ENCODE measurements at places on chromosomes 12 and 14. TPM values are rescaled to one million over a fixed set of nuclear protein-coding genes. Genes with fewer than 3 reads are reported as not detected.

DNA sequence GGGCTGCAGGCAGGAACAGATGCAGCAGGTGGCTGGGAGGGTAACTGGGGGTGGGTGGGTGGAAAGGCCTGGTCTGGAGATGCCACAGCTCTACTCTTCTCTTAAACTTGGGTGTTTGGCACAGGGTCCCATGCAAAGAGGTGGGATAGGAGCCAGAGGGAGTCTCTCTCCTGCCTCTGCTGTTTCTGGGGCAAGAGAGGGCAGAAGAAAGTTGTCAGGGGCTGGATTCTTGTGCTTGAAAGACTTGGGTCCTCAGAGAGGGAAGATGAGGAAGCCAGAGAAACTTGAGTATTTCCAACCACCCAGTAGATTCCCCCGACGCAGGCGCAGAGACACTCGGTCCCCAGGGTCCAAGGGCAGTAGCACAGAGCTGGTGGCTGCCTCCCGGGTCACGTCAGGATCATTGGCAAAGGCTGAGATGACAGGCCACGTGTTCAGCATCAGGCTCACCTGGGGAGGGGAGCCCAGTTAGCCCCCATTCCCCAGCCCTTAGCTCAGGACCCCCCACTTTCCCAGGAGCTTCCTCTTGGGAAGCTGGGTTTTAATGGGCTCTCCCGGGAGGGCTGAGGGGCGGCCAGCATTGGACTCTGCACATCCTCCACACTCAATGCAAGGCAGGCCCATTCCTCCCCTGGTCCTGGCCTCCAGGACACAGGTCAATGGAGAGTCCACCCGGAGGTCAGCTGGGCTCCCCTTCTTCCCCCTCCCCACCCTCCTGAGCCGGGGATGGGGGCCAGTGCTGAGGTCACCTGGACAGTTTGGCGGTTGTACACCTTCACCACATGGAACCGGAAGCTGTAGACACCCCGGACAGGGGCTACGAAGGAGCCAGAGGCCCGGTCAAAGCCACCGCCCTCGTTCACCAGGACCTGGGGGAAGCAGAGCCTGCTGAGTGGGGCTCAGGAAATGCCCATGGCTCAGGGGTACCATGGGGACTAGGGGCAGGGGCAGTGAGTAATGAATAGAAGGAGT lies 1.6 kb downstream of the CBLN3 start:
- H3K27ac ChIP-seq = no peak overlapping the region
- peaks cover 47% of the 10 kb centered on the region for H3K4me1 ChIP-seq
- no peak for DNase-seq
- H3K27me3 ChIP-seq = no peaks in the 10 kb centered on the region

- peaks cover 39% of the 10 kb centered on the region for H3K4me1 ChIP-seq
- no peak for DNase-seq
- H3K27me3 ChIP-seq = no peaks in the 10 kb centered on the region
- no peak overlapping the region for H3K4me3 ChIP-seq
Observed at GRCh38 chr12:103802586-103802886, 38.5 kb downstream of the NT5DC3 start.

GRCh38 chr14:24364841-24365240 lies 3.1 kb upstream of the NFATC4 start:
- H3K4me1 ChIP-seq = peaks cover 23% of the 10 kb centered on the region
- H3K36me3 ChIP-seq = no peaks in the 10 kb centered on the region
- no peak overlapping the region for H3K4me3 ChIP-seq
- no peak for DNase-seq
- H3K27me3 ChIP-seq = no peaks in the 10 kb centered on the region
- H3K27ac ChIP-seq = peak overlapping the region; percentile 20

DNA sequence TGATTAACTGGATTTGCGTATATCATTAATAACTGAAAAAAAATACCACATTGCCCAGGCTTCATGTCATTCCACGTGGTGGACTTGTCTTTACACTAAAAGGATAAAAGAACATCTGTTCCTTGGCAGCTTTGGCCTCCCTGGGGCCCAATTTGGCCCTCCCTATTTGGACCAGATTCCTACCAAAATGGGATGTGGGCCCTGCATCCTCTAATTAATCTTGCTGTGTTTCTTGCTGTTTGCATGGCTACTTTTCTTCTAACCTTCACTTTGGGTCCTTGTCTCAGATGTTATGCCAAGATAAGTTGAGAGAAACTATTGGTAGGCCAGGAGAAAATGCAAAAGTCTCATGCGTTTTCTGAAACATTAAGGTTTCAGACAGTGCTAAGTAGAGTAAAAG lies 57.5 kb downstream of the PTHLH start:
- no peak overlapping the region for H3K4me3 ChIP-seq
- no peak overlapping the region for H3K27ac ChIP-seq
- no peaks in the 10 kb centered on the region for H3K27me3 ChIP-seq
- H3K36me3 ChIP-seq = no peaks in the 10 kb centered on the region
- no peak for DNase-seq
- H3K4me1 ChIP-seq = no peaks in the 10 kb centered on the region

DNA sequence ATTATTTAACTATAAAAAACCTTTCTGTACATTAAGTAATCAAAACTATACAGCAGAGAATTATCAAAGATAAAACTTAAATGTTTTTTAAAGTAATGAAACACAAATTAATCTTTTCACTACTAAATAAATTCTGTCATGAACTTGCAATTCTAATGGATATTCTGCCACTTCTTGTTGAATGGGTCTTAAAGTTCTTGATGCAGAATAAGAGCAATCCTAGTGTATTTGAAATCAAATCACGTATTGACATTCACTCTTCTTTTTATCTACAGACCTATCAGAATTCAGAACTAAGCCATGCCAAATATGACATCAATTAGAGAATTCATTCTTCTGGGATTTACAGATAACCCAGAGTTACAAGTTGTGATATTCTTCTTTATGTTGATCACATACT lies at the start of gene OR6C65:
Gene OR6C65 (plus strand): TSS at position 301 of the 400 bp plus-strand sequence. CDS start 0 bp downstream, at position 301.
- no peaks in the 10 kb centered on the region for H3K36me3 ChIP-seq
- H3K4me1 ChIP-seq = no peaks in the 10 kb centered on the region
- H3K4me3 ChIP-seq = no peak within 1 kb of the TSS
- DNase-seq = no peak
- no peak within 1 kb of the TSS for H3K27ac ChIP-seq

The AQP2 gene
- total RNA-seq = not detected

DNA sequence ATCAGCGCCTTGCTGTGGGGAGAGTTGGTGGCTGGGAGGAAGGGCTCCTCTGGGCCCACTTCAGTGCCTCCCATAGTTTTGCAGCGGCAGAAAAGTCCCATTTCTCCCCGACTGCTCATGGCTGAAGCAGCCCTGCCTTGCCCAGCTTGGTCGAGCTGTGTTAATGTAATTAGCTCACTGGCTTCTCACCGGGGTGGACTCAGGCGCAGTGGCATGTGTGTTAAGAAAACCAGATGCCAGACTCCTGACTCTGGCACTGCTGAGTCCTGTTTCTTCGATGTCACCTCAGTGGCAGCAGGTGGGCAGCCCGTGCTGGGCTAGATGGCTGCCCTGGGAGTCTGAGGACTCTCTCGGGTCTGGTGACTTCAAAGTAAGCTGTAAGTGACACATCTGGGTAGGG lies 47.4 kb downstream of the CHST11 start:
- no peaks in the 10 kb centered on the region for H3K27me3 ChIP-seq
- peaks cover 9% of the 10 kb centered on the region for H3K4me1 ChIP-seq
- H3K27ac ChIP-seq = no peak overlapping the region
- H3K4me3 ChIP-seq = no peak overlapping the region

The SPIC gene
- total RNA-seq = not detected

- no peak overlapping the region for H3K27ac ChIP-seq
- H3K4me3 ChIP-seq = no peak overlapping the region
- DNase-seq = no peak
Observed at GRCh38 chr12:30880061-30880460, 46.5 kb upstream of the TSPAN11 start.

GRCh38 chr12:130097798-130098255 lies 64.4 kb upstream of the FZD10 start:
- H3K4me1 ChIP-seq = no peaks in the 10 kb centered on the region
- H3K4me3 ChIP-seq = no peak overlapping the region
- no peaks in the 10 kb centered on the region for H3K27me3 ChIP-seq
- no peak overlapping the region for H3K27ac ChIP-seq
- H3K36me3 ChIP-seq = no peaks in the 10 kb centered on the region

- H3K36me3 ChIP-seq = no peaks in the 10 kb centered on the region
- H3K4me3 ChIP-seq = no peak overlapping the region
- no peaks in the 10 kb centered on the region for H3K4me1 ChIP-seq
- no peaks in the 10 kb centered on the region for H3K27me3 ChIP-seq
Observed at GRCh38 chr14:48005986-48006385, 330.6 kb upstream of the MDGA2 start.

- peaks cover 61% of the 10 kb centered on the region for H3K27me3 ChIP-seq
- peak overlapping the region; percentile 51 for H3K4me3 ChIP-seq
- no peaks in the 10 kb centered on the region for H3K36me3 ChIP-seq
- no peak for DNase-seq
- peak overlapping the region; percentile 71 for H3K27ac ChIP-seq
- peaks cover 4% of the 10 kb centered on the region for H3K4me1 ChIP-seq
Observed at GRCh38 chr14:101559624-101560533, 1.4 kb upstream of the DIO3 start.

DNA sequence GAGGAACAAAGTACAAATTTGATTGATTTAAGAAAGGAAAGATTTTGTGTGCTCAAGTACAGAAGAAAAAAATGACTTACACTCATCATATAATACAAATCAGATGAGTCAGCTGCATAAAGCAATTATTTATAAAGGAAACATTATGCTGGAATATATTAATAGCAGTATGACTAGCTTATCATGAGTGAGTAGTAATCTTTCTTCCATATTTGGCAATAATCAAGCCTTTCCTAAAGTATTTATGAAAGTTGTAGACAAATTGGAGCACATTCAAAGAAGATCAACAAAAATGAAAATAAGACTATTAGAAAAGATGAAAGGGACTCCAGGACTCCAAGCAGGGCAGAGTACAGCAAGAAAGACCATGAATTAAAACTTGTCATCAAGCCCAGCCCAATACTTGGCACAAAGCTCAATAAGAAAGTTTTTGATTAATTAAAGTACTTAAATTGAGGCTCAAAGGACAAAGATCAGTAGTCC lies 32.8 kb downstream of the CCER1 start:
- no peaks in the 10 kb centered on the region for H3K36me3 ChIP-seq
- no peaks in the 10 kb centered on the region for H3K27me3 ChIP-seq
- peaks cover 4% of the 10 kb centered on the region for H3K4me1 ChIP-seq

GRCh38 chr14:50667684-50667995 lies 466 bp downstream of the SAV1 start:
- peaks cover 13% of the 10 kb centered on the region for H3K36me3 ChIP-seq
- DNase-seq = no peak
- peak overlapping the region; percentile 87 for H3K4me3 ChIP-seq

DNA sequence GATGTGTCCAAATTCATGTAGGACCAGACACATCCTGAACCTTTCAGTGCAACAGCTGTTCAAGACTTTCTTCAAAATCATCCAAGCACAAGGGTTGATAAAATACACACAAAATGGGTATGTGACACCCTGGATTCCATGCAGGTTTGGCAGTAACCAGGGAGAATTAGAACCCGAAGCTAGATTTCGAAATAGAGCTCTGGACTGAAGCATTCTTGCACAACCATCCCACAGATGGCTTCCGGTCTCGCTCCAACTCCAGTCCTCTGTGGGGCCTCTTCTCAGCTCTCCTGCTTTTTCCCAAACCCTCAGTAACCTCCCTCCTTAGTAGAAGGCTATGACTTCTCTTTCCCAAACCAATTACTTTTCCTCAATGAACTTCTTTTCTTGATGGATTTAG lies 171.3 kb downstream of the TTC7B start:
- DNase-seq = no peak
- H3K4me3 ChIP-seq = no peak overlapping the region
- H3K4me1 ChIP-seq = peaks cover 31% of the 10 kb centered on the region
- no peaks in the 10 kb centered on the region for H3K27me3 ChIP-seq

The SERPINA9 gene
- total RNA-seq = not detected

GRCh38 chr14:36570065-36570464 lies 12.3 kb downstream of the NKX2-8 start:
- no peak for DNase-seq
- H3K27ac ChIP-seq = no peak overlapping the region
- no peaks in the 10 kb centered on the region for H3K36me3 ChIP-seq
- H3K4me1 ChIP-seq = no peaks in the 10 kb centered on the region
- H3K4me3 ChIP-seq = no peak overlapping the region
- peaks cover 14% of the 10 kb centered on the region for H3K27me3 ChIP-seq

DNA sequence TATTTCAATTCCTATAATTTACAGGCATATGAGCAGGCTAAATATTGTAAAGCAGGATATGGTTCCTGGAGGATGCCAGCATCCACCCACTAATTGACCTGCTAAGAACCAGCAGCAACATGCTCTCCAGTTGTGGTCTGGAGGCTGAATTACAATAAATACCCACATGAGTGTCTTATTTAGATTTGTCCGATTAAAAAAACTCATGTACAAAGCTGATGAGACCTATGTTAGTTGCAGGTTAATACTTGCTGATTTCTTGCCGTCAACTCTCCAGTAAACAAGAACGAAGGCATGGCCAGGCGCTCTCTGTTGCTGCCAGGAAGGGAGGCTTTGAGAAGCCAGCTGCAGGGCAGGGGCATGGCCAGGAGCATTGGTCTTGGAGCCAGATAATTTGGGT lies 169.3 kb upstream of the PRICKLE1 start:
- H3K4me1 ChIP-seq = peaks cover 4% of the 10 kb centered on the region
- no peak overlapping the region for H3K4me3 ChIP-seq

- no peak for DNase-seq
- H3K27me3 ChIP-seq = no peaks in the 10 kb centered on the region
- H3K27ac ChIP-seq = no peak overlapping the region
- no peaks in the 10 kb centered on the region for H3K4me1 ChIP-seq
- H3K36me3 ChIP-seq = peaks cover 14% of the 10 kb centered on the region
- no peak overlapping the region for H3K4me3 ChIP-seq
Observed at GRCh38 chr14:31083781-31084180, 57.6 kb upstream of the STRN3 start.

DNA sequence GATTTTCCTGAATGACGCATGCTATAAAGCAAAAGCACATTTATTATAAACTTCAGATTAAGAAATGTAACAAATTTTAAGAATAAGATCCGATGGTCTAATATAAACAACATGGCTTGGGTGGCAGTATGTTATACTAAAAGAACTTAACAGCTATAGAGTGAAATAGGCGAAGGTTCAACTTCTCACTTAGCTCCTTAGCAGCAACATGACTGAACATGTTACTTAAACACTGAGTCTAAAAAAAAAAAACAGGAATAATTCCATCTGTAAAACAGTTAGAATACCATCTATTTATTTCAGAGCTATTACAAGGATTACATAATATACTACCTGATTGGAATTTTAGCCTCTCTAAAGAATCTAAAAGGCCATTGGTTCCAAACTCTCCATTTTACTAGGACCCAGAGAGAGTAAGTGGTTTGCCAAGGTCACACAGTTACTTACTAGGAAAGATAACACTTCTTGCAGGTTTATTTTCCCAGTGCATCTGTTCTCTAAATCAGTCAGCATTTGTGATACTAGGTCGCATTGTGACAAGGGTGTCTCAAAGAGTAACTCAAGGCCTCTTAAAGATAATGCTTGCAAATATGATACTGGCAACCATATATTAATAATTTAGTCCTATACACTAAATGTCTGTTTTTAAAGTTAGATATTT lies 14.8 kb downstream of the OSBPL8 start:
- no peaks in the 10 kb centered on the region for H3K27me3 ChIP-seq
- no peak overlapping the region for H3K27ac ChIP-seq
- no peak for DNase-seq
- H3K36me3 ChIP-seq = no peaks in the 10 kb centered on the region
- H3K4me1 ChIP-seq = peaks cover 23% of the 10 kb centered on the region
- no peak overlapping the region for H3K4me3 ChIP-seq
